ENCODE measurements at places on chromosomes 5 and 9.

- DNase-seq: no peak
Measured at GRCh38 chr9:126338945-126339344, 12.3 kb downstream of the MVB12B start.

- no peak for DNase-seq
Measured at GRCh38 chr9:115373710-115374045, 255.7 kb upstream of the TNC start.

DNA sequence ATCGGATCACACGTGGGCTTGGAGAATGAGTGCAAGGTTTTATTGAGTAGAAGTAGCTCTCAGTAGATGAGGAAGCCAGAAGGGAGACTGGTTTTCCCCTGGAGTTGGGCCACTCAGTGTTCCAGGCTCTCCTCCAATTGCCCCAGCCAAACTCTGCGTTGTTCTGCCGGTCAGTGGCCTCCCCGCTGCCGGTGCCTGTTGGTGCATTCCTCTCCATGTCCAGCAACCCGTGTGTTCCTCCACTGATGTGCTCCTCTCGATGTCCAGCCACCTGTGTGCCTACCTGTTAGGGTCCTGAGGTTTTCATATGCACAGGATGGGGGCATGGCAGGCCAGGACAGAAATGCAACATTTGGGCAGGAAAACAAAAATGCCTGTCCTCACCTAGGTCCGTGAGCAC lies 888.0 kb upstream of the PTPRD start:
- no peak for DNase-seq

DNA sequence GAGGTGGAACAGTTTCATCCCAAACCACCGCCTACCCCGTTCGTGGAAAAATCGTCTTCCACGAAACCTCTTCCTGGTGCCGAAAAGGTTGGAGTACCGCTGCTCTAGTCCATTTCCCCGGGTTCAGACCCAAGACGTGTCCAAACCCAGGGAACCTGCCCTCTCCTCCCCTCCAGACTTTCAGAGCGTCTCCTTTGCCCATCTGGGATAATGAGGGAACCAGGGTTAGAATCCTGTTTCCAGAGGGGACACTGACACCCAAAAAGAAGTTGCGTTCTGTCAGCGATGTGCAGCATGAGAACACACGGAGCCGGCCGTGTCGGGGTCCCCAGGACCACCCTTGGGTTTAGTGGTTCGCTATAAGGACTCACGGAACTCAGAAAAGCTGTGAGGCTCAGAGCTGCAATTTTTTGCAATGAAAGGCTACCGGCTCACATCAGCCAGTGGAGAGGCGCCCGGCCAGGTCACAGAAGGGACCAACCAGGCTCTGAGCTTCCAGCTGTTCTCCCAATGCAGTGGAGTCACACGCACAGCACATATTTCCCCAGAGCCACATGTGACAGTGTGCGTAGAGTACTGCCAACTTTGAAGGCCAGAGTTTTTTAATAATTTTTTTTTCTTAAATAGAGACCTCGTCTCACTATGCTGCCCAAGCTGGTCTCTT lies 19.4 kb downstream of the LAMC3 start:
- no peak for DNase-seq

- DNase-seq: peak; percentile 27
Measured at GRCh38 chr5:14167211-14167845, 24.2 kb downstream of the TRIO start.

GRCh38 chr5:37133939-37134338 lies 115.2 kb downstream of the CPLANE1 start:
- DNase-seq: no peak

GRCh38 chr5:61389609-61390008 lies 57.6 kb downstream of the ZSWIM6 start:
- DNase-seq: no peak

DNA sequence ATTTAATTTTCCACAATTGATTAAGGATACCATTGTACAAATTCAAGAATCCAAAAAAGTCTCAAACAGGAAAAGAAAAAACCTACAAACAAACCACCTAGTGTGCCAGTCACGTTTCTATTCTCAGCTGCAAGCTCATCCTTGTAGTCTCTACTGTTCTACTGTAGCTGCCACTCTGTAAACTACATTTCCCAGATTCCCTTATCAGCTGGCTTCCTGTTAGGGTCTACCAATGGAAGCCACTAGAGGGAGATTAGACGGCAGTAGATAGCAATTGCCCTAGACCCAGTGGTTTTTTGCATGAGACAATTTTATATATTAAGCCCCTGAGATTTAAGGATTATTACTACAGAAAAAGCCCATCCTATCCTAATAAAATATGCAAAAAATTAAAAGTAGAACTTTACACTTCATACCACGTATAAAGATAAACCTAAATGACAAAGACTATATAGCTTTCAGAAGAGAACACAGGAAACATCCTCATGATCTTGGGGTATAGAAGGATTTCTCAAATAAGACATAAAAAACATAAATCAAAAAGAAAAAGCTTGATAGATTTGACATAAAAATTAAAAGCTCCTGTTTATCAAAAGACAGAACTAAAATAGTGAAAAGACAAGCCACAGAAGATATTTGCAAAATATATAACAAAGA lies 37.4 kb downstream of the P4HA2 start:
- peak; percentile 93 for DNase-seq

DNA sequence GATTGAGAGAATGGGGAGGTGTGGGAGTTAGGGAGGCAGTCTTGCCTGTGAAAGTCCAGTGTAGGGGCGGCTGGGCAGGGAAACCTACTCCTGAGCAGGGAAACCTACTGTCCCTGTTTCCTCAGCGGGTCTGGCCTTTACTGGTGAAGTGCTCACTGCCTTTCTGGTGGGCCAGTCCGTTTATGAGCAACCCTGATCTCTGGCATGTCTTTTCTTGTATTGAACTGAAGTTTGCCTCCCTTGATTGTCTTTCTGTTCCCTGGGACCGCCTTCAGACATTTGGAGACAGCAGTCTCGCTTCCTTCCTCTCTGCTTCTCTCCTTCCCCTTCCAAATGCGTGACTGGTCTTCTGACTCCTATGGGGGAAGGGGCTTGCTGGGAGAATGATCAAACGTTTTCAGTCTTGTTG lies 2.9 kb downstream of the SNX18 start:
- peak; percentile 67 for DNase-seq
